GM20000 (cell line): ENCODE measurements at places on chromosomes 3 and 15.

- no peak for DNase-seq
Measured at GRCh38 chr3:72976281-72976741, 20.3 kb upstream of the PPP4R2 start.

GRCh38 chr3:16460273-16460672 lies 53.2 kb downstream of the RFTN1 start:
- DNase-seq, result no peak

- DNase-seq, result no peak
Measured at GRCh38 chr3:115834068-115834467, 210.8 kb downstream of the GAP43 start.

- DNase-seq, result no peak
Measured at GRCh38 chr3:33537133-33537532, 96.9 kb upstream of the UBP1 start.

DNA sequence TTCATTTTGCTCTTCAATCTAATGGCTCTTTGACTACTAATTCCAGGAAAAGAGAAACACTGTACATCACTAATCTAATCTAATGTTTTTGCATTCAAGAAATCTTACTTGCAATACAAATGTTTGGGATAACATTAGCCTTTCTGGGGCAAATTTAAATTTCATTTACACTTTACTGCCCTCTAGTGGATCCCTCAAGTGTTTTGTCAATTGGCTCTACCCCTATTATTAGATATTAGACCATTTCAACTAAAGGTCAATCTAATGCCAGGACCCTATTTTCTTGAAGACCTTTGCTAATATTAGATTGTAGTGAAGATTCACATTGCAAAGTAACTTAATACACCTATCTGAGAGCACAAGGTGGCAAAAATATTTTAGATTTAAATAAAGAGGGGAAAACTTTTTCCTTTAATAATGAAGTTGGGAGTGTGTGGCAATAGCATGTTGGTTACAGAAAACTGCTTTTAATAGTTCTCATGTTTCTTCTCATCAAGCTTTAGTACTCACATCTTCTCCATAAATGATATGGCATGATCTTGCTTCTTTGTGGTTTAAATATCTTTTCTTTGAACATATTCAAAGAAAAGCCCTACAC lies 5.0 kb downstream of the C2CD4A start:
- peak; percentile 50 for DNase-seq

GRCh38 chr15:90211009-90211408 lies 9.9 kb downstream of the SEMA4B start:
- no peak for DNase-seq

DNA sequence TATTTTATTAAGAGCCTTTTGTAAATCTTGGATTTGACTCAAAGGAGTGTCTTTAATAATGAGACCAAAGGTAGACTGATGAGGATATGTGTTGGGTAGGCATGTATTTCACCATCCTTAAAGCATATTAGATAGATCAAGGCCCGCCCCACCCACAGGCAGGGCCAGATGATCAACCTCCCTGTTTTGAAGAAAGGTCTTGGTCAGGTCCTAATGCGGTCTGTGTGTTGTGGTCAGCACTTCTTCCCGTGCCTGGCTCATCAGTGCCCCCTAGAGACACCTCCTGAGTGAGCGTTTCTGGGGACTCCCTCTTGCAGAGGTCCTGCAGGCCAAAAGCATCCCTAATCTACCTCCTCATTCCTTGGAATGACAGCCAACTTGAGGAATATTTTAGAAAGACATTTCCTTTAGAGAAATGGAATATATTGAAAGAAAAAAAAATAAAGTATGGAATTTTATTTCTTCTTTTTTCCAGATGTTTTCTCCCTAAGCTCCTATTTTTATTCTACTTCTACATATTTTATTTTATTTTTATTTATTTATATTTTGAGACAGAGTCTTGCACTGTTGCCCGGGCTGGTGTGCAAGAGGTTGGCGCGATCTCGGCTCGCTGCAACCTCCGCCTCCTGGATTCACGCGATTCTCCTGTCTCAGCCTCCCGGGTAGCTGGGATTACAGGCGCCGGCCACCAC lies 6.0 kb downstream of the TM4SF4 start:
- peak; percentile 77 for DNase-seq

DNA sequence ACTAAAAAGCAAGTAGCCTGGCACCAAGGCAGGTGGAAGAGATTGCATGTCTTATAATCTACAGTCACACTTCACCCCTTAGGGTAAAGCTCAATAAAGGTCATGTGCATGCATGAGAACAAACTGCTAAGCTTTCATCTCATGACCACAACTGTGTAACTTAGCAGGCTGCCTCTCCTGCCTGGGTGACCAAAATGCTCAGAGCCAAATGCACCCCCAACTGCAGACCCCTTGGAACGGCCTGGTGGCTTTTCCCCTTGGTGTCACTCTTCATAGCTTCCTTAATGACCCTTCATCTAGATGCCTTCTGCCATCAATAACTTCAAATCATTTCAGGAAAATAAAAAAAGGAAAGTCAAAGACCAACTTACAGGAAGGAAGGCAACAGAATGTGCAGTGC lies 88.1 kb downstream of the ADAMTS17 start:
- DNase-seq, result no peak

- DNase-seq, result no peak
Measured at GRCh38 chr3:42937334-42937733, 31.4 kb downstream of the ZNF662 start.

- no peak for DNase-seq
Measured at GRCh38 chr3:30505866-30506520, 100.4 kb upstream of the TGFBR2 start.

- DNase-seq, result peak; percentile 45
Measured at GRCh38 chr3:124928333-124929202, 6.0 kb downstream of the MUC13 start.

- DNase-seq, result no peak
Measured at GRCh38 chr3:58287354-58287753, 18.7 kb upstream of the RPP14 start.

DNA sequence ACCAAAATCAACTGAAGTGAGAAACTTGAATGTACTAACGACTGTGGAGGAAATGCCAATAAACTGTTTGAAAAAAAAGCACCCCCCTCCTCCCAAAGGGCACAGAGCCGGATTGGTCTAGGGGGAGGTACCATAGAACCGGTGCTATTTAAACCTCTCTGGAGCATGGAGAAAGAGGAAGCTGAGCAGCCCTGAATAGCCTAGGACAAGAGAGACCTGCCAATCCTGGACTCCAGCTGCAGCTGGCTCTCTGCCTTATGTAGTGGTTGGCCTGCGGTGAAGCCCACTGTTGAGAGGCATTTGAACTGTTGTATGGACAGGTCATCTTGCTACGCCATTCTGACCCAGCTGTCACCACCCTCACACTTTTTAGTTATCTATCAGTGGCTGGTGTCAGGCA lies 1.5 kb upstream of the SH3GL3 start:
- DNase-seq, result no peak

- no peak for DNase-seq
Measured at GRCh38 chr15:58057559-58057958, 8.0 kb downstream of the ALDH1A2 start.
